ENCODE measurements at places on chromosomes 13 and 19. TPM values are rescaled to one million over a fixed set of nuclear protein-coding genes. Genes with fewer than 3 reads are reported as not detected.

KLC3 gene
- 0.67 TPM for total RNA-seq

ZNF560 gene
- total RNA-seq = not detected

ATP4A gene
- total RNA-seq = not detected

PCDH20 gene
- total RNA-seq = not detected

CGB3 gene
- 0.38 TPM for total RNA-seq

ZIK1 gene
- total RNA-seq = not detected

CEACAM20 gene
- not detected for total RNA-seq

P2RY11 gene
- 7.0 TPM for total RNA-seq

METTL21C gene
- total RNA-seq = not detected

Data from A549 treated with GW870086 at 1 μM for 4 hours (cell line).